ENCODE measurements at places on chromosomes 11 and 22. TPM values are rescaled to one million over a fixed set of nuclear protein-coding genes. Genes with fewer than 3 reads are reported as not detected.
A peak's percentile ranks its signal among the peaks of the same experiment; 100 is the strongest.

ZP1 gene
- not detected for total RNA-seq

MRGPRX3 gene
- total RNA-seq: not detected

LRRC4C gene
- not detected for total RNA-seq

F2 gene
- total RNA-seq: not detected

IL18 gene
- total RNA-seq: 1.2 TPM

OR10G4 gene
- total RNA-seq: not detected

KLHDC7B gene
- 0.66 TPM for total RNA-seq

GDPD4 gene
- not detected for total RNA-seq

TMEM86A gene
- total RNA-seq: not detected

PARVG gene
- total RNA-seq: not detected

FOLR2 gene
- total RNA-seq: not detected

CEP126 gene
- 0.21 TPM for total RNA-seq

DDB1 gene
- 303 TPM for total RNA-seq

DNA sequence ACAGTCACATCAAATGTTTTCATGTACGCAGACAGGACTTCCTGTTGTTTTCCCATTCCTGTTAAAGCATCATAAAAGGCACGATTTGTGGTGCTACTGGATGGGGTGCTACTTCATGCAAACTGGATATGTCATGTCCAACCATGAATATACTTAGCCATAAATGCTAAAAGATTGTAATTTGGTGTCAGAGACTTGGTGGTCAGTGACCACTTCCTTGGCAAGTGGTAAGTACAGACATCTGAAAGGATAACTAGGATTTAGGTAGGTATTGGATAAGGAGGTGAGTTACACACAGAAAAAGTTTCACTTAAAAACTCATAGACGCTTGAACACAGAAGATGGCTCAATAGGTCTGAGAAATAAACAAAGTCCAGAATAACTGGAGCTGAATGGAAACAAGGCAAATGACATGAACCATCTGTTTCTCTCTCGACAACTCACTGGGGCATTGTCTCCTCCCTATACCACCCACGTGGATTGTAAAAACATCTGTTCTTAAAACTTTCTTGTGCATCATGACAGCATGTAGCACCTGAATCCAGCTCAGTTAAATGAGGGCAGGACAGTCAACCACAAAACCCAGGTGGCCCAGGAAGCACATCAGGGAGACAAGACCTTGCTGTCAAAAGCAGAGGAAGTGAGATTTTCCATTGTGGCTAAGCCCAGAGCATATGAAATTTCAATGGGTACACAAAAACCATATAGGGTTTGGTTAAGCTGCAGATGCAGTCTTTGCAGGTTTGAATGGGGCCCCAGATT lies 22.1 kb upstream of the IGLL5 start:
- peak; percentile 61 for DNase-seq

DNA sequence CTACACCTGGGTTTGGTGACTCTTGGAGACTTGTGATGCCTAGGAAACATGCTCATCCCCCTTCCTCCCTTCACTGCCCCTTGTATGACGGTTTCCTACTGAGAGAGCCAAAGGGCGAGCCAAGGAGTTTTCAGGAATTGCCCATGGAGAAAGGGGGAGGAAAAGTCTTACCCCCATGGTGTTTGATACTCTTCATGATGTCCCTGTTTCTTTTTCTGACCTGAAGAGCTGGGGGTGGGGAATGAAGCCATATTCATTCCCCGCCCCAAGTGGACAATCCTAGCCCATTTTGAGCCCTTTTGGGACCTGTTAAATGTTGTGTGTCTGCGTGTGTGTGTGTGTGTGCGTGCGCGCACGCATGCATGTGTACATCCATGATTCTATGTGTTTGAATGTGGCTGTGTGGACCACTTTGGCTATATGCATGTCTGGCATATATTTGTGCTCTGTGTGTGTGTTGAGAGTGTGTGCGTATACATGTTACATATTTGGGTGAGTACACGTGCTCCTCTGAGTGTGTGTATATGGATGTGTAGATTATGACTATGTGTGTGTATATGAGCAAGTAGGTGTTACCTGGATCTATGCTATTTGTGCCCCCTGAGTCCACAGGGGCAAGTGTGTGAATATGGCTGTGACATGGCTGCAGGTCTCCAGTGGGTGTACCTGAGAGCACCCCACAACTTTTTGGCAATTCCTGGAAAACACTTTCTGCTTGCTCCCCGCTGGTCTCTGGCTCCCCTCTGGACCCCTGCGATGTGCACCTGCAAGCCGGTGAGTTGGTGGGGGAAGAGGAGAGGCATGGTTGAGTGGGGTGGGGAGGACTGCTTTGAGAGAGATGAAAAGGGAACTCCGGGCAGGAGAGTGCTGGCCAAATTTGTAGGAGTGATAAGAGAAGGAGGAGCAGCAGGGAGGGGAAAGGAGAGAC lies 24.6 kb downstream of the OTOG start:
- no peak for DNase-seq

- no peak for DNase-seq
Measured at GRCh38 chr11:110134110-110134509, 40.9 kb downstream of the ZC3H12C start.

DNA sequence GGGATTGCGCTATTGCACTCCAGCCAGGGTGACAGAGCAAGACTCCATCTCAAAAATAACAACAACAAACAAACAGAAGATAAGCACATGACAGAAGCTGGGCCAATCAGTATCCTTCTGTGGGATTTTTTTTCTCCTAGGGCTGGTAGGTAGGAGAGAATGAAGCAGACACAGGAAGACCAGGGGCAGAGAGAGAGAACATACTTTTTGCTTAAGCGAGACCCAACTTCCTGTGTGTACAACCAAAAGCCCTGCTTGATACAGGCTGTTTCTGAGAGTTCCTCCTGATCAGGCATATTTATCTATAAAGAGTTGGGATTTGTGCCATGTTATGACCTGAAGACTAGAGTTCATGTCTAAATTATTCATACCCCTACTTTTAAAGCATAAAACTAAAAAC lies 12.4 kb upstream of the PLEKHB1 start:
- DNase-seq: no peak

GRCh38 chr11:2217211-2218030 lies 45.8 kb upstream of the TH start:
- DNase-seq: no peak

DNA sequence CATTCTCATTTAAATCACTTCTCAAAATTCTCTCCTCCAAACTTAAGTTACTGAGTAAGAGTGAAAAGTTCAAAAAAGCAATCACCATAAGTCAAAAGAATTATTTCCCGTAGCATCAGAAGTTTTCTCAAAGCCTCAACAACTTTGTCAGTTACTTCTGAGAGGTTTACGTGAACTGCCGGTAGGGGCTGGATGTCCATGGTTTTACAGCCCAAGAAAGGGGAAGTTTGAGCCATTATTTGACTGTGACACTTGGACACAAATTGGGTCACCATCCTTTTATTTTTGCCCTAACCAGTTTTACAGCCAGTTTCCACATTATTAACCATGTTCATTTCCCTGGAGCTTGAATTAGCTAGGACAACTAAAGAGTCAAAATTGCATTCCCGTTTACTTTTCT lies 7.5 kb downstream of the POU2AF3 start:
- DNase-seq: no peak

DNA sequence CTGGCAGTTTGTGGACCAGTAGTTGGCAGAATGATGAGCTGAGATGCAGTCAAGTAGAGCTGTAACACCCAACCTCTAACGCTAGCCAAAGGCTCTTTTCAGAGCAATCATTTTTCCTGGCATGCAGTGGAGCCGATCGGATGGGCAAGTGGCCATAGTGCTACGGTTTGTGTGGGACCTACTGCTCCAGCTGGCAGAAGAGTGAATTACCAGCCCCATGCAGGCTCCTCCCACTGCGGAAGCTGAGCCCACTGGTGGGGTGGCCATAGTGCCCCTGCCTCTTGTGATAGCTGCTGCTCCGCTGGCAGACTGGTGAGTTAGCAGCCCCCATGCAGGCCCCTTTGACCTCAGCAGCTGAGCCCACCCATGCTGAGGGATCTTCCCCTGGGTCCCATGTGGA lies 27.0 kb upstream of the SC5D start:
- DNase-seq: no peak

GRCh38 chr11:31107649-31108048 lies 261.9 kb downstream of the DCDC1 start:
- DNase-seq: no peak

- no peak for DNase-seq
Measured at GRCh38 chr22:48595511-48595905, 1232.2 kb downstream of the BRD1 start.

- no peak for DNase-seq
Measured at GRCh38 chr11:106101819-106102218, 24.4 kb downstream of the AASDHPPT start.

GRCh38 chr11:95515371-95515770 lies 274.2 kb downstream of the FAM76B start:
- DNase-seq: no peak

DNA sequence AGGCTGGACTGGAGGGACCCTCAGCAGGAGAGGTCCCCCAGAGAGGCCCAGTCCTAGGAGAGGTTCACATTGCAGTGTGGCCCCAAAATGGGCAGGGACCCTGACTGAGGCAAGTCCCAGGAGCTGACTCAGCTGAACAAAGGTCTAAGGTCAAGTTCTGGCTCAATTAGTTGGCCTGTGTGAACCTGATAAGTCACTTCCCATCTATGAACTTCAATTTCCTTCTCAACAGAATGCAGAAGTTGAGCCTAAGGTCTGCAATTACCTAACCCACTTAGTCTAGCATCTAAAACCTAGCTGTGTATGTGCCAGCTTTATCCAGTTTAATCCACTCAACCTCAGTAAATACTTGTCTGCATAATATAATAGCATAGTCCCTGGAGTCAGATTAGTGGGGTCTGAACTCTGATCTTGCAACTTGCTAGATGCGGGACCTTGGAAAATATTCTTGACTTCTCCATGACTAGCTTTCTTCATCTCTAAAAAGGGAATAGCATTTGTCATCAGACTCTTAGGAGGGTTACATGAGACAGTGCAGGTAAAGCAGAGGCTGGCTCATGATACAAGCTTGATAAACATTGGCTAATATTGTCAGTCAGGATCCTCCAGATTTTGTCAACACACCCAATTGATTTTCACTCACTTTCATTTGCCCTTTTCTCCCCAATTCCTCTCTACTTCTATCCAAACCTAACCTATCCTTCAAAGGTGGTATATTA lies 465.5 kb downstream of the INSC start:
- no peak for DNase-seq

- DNase-seq: no peak
Measured at GRCh38 chr22:41818596-41818995, 14.3 kb upstream of the SREBF2 start.

DNA sequence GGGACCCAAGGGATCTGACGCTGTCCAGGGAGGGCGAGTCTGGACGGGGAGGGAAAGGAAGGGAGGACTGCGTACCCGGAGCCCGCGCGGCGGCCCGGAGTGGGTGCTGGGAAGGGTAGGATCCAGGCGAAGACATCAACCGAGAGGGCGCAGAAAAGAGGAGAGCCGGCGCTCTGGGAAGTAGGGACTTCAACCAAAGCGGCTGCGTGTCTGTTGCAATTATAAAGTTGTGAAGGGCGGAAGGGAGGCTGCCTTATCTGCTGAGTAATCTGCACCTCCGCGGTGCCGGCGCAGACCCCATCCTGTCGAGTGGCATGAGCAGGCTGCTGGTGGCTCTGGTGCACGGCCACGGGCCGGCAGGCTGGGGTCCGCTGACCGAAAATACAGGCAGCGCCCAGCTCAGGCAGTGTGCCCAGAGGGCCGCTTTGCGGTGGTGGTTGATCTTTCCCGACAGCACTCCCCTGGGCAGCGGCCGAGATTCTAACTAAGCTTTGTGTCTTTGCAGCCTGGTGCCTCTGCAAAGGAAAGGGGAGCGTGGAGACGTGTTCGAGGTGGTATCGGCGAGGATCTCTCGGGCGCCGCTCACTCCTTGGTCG lies 978 bp downstream of the C11orf87 start:
- peak; percentile 19 for DNase-seq

GRCh38 chr22:27142286-27142685 lies 484.9 kb downstream of the MIAT start:
- no peak for DNase-seq

GRCh38 chr11:125376117-125376516 lies 119.9 kb downstream of the FEZ1 start:
- DNase-seq: no peak

DNA sequence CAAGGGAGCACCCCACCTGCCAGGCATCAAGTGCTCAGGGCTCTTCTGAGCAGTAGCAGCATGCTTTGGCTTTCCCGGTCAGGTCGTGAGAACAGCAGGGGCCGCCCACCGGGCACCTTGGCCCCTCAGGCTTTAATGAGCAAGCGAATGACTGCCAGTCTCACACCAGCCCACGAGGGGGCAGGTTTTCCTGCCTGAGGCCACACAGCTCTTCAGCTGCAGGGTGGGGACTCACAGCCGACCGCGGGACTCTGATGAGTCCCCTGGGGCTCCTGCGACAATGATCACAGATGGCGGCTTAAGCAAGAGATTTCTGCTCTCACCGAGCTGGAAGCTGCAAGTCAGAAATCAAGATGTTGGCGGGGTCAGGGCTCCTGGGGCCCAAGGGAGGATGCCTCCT lies 14.3 kb upstream of the FGF19 start:
- peak; percentile 90 for DNase-seq

DNA sequence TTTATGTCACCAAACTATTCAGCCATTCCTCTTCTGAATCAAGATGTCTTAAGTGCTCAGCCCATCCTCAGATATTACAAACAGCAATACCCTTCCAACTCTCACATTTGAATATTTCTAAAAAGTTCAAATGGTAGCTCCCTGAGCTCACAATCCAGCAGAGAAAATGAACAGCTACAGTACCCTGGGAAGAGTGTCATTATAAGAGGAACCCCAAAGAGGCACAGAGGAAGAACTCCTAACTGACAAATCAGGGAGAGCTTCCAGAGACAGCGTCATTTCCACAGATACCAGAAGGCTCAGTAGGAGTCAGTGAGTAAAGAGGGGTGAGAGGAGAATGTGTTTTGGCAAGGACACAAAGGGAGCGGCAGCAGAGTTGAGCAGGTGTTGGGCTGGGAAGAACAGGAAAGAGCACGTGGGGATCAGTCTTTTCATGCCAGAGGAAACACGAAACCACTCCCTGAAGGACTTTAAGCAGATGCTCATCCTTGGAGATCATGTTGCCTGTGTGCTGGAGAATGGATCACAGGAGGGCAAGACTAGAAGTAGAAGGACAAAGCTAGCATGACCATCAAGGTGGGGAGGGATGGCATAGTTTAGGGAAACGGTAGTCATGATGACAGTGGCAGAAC lies 4.3 kb downstream of the CLTCL1 start:
- no peak for DNase-seq

DNA sequence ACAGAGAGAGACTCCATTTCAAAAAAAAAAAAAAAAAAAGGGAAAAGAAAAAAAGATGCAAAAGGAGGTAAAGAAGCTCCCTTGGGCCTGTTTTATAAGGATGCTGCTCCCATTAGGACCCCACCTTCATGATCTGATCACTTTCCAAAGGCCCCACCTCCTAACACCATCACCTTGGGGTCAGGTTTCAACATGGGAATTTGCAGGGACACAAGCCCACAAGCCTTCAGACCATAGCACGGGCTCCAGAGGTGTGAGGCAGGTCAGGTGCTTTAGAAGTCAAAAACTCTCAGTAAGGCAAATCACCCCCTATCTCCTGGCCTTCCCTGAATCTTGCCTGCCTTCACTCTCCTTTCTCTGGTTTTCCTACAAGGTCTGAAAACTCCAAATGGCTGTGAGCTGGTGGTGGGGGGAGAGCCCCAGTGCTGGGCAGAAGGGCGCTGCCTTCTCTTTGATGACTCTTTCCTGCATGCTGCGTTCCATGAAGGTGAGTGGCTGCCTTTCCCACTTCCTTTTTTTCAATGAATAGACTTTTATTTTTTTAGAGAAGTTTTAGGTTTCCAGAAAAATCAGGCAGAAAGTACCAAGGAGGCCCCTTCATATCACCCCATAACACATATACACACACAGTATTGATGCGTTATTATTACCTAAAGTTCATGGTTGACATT lies 13.2 kb downstream of the ASPHD2 start:
- no peak for DNase-seq

GRCh38 chr22:45966895-45967365 lies 10.0 kb downstream of the WNT7B start:
- no peak for DNase-seq
